Lung (tissue), 17 donors: ENCODE measurements at places on chromosomes 5 and 9. TPM values are rescaled to one million over a fixed set of nuclear protein-coding genes. Genes with fewer than 3 reads are reported as not detected.

DNA sequence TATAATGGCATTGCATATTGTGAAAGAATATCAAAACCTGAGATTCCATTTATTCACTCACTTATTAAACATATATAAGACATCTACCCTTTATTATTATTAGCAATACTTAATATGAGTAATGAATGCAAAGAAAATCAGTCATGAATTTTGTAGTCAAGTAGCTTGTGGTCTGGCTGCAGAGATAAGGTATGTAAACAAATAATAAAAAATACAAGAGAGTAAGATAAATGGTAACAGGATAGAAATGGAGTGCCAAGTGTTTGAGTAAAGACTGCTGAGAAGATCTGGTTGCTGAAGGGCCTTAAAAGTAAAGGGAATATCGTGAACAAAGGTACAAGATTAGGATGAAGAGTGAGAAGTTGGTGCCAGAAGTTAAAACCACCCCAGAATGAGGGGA, 18.4 kb downstream of the TRIM32 start:
- no peak overlapping the region for H3K4me3 ChIP-seq
- H3K27ac ChIP-seq: no peak overlapping the region
- H3K4me1 ChIP-seq: no peaks in the 10 kb centered on the region
- DNase-seq: no peak

GRCh38 chr5:175056831-175057230, 332.4 kb downstream of the MSX2 start:
- H3K27me3 ChIP-seq: peaks cover 3% of the 10 kb centered on the region
- H3K4me1 ChIP-seq: no peaks in the 10 kb centered on the region
- no peak overlapping the region for H3K4me3 ChIP-seq
- DNase-seq: no peak
- no peaks in the 10 kb centered on the region for H3K36me3 ChIP-seq
- no peak overlapping the region for H3K27ac ChIP-seq

DNA sequence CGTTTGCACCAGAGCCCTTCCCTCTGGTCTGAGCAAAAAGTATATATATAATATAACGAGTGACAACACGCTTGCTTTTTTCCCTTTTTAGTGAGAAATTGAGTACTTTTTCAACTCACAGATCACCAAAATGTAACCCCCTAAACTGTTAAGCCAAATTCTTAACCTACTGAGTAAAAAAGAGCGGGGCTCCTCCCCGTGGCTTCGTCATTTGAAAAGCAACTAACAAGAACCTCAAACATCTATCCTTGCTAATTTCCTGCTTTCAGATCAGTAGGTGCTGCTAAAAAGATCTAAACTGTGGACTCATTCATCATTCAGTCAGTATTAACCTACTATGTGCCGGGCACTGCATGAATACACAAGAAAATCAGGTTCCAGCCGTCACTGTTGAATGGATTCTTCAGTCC, 1.0 kb upstream of the PTBP3 start:
- peaks cover 5% of the 10 kb centered on the region for H3K4me1 ChIP-seq
- DNase-seq: peak; percentile 69
- H3K36me3 ChIP-seq: no peaks in the 10 kb centered on the region
- peak overlapping the region; percentile 59 for H3K27ac ChIP-seq

DNA sequence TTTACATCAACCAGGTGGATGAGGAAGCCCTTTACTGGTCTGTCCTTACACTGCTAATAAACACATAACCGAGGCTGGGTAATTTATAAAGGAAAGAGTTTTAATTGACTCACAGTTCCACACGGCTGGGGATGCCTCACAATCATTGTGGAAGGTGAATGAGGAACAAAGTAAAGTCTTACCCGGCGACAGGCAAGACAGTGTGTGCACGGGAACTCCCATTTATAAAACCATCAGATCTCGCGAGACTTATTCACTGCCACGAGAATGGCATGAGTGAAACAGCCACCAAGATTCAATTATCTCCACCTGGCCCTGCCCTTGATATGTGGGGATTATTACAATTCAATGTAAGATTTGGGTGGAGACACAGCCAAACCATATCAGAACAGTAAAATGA, 67.3 kb upstream of the GRAMD2B start:
- H3K27me3 ChIP-seq: no peaks in the 10 kb centered on the region
- no peak overlapping the region for H3K4me3 ChIP-seq
- DNase-seq: no peak
- H3K36me3 ChIP-seq: no peaks in the 10 kb centered on the region

DNA sequence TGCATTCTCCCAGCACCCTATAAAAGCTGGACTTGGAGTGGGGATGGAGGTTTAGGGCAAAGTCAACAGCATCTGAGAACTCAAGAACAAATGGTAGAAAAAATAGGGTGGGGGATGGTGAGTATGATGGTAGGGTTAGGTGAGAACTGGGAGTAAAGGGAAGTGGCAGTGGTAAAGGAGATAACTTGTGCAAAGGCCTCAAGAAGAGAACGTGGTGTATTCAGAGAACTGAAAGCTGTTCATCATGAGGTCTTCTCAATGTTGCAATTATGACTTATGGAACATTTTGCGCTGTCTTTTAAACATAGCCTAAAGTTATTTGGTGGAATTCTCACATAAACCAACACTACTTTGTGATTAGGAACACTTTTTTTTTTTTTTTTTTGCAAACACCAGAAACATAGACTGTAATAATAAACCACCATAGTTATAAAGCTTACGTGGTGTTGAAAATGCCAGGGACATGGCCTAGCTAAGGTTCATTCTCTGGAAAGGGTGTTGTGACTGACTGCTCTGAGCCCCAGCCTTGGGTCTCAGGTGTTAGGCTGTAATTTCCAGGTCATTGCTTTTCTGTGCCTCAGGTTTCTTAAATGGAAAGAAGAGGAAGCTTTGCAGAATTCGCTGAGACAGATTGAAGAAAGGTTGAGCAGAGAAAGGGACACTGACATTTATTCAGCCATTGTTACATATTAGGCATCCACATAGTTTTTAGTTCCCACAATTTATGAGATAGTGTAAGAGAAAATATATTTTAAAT, 19.2 kb upstream of the TXNDC8 start:
- no peak for DNase-seq
- no peaks in the 10 kb centered on the region for H3K36me3 ChIP-seq
- no peak overlapping the region for H3K27ac ChIP-seq
- H3K4me1 ChIP-seq: no peaks in the 10 kb centered on the region
- no peak overlapping the region for H3K4me3 ChIP-seq

DNA sequence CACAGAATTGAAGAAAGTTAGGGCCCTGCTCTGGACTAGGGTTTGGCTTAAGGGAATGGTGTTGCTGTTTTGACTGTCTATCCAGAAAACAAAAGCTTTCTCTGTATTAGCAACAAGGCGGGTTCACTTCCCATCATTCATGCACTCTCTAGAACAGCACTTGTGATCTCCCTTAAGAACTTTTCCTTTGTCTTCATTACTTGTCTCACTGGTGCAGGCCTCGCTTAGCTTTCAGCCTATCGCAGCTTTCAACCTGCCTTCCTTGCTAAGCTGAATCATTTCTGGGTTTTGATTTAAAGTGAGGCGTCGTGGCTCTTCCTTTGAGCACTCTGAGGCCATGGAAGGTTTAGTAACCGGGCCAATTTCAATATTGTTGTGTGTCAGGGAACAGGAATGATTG, 35.2 kb upstream of the LPCAT1 start:
- no peaks in the 10 kb centered on the region for H3K27me3 ChIP-seq
- H3K4me3 ChIP-seq: no peak overlapping the region
- H3K4me1 ChIP-seq: no peaks in the 10 kb centered on the region
- no peak overlapping the region for H3K27ac ChIP-seq

The HSPA5 gene
- polyA plus RNA-seq: 431 TPM

The NEURL1B gene
- 5.1 TPM for polyA plus RNA-seq

DNA sequence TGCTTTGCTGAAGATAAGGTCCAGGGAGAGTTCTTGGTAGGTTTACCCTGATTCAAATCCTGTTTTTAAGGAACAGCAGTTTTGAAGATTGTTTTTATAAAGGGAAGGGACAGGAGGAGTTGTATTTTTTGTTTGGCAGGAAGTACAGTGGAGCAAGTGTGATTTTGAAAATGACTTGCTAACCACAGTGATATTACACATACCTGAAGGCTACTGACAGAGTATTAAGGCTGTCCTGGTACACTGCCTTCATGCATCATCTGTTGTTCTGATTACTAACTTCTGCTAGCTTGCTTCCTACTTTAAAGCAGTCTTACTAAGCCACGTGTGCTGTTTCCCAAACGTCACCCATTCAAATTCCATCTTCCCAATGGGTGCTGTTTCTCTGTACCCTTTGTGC, 559.5 kb upstream of the SGCD start:
- no peaks in the 10 kb centered on the region for H3K36me3 ChIP-seq
- H3K27me3 ChIP-seq: no peaks in the 10 kb centered on the region
- DNase-seq: no peak
- H3K4me1 ChIP-seq: no peaks in the 10 kb centered on the region
- no peak overlapping the region for H3K27ac ChIP-seq
- H3K4me3 ChIP-seq: no peak overlapping the region

GRCh38 chr5:31301833-31302232, 108.3 kb downstream of the CDH6 start:
- H3K27me3 ChIP-seq: no peaks in the 10 kb centered on the region
- no peaks in the 10 kb centered on the region for H3K36me3 ChIP-seq
- H3K27ac ChIP-seq: no peak overlapping the region
- no peak overlapping the region for H3K4me3 ChIP-seq
- H3K4me1 ChIP-seq: no peaks in the 10 kb centered on the region

DNA sequence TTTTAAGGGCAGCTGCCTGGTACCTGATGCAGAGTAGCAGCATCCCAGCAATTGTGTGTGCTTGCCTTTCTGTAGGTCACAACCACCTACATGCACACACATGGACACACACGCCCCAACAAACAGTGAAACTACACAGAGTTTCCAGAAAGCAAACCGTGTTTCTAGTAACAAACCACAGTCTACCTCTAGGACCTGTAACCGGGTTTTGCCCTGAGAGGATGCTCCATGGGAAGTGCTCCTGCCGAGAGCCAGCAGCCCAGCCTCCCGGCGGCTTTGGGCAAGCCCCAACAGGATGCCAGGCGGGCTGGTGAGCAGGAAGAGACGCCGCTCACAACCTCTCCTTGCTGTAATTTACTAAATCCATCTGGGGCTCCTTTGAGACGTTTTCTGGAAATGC, 4.1 kb upstream of the TCF7 start:
- no peaks in the 10 kb centered on the region for H3K27me3 ChIP-seq
- no peak overlapping the region for H3K27ac ChIP-seq
- no peaks in the 10 kb centered on the region for H3K4me1 ChIP-seq
- no peaks in the 10 kb centered on the region for H3K36me3 ChIP-seq
- no peak for DNase-seq

The OBP2B gene
- polyA plus RNA-seq: not detected
